HS-27A (cell line): ENCODE measurements at places on chromosomes 3 and 15.

- no peak for DNase-seq
These were observed 9.5 kb downstream of the ISL2 start for GRCh38 chr15:76345880-76346668.

- DNase-seq = no peak
These were observed 493.9 kb upstream of the KCNMB2 start for GRCh38 chr3:178042376-178042775.

DNA sequence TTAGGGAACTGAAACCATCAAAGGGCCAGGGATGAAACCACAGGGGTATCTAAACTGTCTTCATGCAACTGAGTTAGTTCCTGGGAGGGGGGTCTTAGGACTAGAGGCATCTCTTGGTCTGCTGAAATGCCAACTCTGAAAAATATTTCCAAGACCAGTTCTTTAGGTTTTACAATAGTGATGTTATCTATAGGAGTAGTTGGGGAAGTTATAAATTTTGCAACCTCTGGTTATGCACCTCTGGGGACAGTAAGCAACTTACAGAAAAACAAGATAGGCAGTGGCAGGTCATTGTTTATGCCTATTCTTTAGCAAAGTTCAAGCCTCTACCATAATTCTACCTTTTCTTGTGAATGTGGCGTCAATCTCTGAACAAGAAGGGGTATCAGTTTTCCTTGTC is 60.5 kb upstream of the MINAR1 start:
- no peak for DNase-seq

DNA sequence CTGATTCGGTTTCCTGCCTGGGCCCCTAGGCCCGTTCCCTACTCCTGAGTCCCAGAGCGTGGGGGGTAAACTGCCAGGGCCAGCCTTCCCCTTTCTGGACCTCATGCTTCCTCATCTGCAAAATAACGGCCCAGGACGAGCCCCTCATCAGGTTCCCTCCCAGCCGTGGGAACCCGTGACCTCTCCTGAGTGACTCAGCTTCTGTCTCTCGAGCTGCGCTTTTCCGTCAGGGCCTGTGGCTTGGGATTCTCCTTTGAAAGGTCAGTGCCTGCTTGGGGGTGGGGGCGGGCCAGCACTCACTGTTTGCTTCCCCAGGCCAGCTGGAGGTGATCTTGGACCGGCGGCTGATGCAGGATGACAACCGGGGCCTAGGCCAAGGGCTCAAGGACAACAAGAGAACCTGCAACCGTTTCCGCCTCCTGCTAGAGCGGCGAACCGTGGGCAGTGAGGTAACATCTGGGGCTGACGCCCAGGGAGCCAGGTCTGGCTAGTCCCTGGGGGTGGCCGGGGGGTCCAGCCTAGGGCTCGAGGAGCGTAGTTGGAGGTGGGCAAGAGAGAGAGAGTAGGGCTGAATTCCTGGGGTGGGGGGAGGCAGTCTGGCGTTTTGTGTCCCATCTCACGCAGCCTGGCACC is 12.8 kb downstream of the MAN2A2 start:
- DNase-seq = no peak

- no peak for DNase-seq
These were observed 712 bp upstream of the MME start for GRCh38 chr3:155079468-155079745.
